ENCODE measurements at places on chromosomes 13 and 19.

GRCh38 chr13:78909276-78909675 lies 250.3 kb upstream of the OBI1 start:
- no peak for DNase-seq

DNA sequence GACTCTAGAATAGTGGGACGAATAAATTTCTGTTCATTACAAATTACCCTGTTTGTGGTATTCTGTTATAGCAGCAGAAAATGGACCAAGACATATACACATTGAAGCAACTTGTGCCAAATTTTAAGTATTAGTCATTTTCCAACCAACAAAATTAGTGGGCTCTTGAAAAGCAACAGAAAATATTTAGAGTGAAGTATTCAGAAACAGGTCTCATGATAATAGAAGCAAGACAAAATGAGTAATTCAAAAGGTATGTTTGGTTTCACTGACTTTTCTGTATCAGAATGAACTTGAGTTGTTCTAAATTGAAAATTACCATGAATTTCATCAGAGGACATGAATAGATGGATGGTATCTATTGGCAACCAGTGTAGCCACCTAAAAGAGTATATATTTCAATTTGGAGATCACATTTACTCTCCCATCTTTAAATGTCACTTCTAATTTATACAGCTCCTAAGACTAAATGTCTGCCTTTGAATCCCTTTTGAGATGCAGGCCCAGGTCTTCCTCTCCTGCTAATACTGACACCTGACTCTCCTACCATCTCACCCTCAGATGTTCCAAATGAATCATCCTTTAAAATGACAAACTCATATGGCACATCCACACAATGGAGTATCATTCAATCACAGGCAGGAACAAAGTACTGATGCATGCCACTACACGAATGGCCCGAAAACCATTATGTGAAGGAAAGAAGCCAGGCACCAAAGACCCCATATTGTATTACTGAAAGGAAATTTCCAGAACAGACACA lies 40.7 kb upstream of the DOCK9 start:
- no peak for DNase-seq

GRCh38 chr13:47481536-47481935 lies 519.5 kb downstream of the SUCLA2 start:
- no peak for DNase-seq

DNA sequence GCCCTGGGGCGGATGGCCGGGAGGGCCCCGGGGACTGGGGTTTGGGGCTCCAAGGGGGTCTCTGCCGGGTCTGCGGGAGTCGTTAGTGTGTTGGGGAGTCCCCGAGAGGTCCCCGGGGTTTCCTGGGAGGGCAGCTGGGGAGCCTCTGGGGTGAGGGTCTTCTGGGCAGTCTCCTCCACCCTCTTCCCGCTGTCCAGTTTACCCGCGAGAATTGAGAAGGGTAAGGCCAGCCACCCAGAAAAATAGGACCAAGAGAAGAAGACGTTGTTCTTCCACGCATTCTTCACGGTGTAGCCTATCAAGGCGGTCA lies 1.0 kb upstream of the ETFB start:
- no peak for DNase-seq

DNA sequence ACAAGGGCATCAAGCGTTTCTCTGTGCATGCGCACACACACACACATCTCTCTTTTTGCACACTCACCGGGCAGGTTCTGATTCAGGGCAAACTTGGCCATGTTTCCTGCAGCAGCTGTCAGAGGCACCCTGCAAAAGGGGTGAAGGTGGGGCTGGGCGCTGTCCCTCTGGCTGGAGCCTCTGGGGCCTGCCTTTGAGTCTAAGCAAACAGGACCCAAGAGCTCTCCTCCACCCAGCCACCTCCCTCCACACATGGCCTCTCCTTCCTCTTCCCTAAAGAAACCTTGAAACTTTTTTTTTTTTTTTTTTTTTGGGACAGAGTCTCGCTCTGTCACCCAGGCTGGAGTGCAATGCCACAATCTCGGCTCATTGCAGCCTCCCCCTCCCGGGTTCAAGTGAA lies 5.3 kb downstream of the KANK3 start:
- DNase-seq = no peak

GRCh38 chr13:46571909-46572595 lies 19.1 kb downstream of the LRCH1 start:
- DNase-seq = no peak

All from suppressor macrophage treated with lipopolysaccharide for 4 hours (primary cell).